Sciatic nerve (tissue), 2 donors: ENCODE measurements at places on chromosomes 13 and 19. TPM values are rescaled to one million over a fixed set of nuclear protein-coding genes. Genes with fewer than 3 reads are reported as not detected.

- DNase-seq = no peak
Measured at GRCh38 chr13:101401196-101401595, 15.1 kb downstream of the NALCN start.

GRCh38 chr19:29662278-29662603 lies 3.0 kb upstream of the PLEKHF1 start:
- DNase-seq = no peak

- DNase-seq = no peak
Measured at GRCh38 chr13:34521171-34521570, 420.9 kb upstream of the NBEA start.

Gene ALKBH6
- 22.8 TPM for total RNA-seq

DNA sequence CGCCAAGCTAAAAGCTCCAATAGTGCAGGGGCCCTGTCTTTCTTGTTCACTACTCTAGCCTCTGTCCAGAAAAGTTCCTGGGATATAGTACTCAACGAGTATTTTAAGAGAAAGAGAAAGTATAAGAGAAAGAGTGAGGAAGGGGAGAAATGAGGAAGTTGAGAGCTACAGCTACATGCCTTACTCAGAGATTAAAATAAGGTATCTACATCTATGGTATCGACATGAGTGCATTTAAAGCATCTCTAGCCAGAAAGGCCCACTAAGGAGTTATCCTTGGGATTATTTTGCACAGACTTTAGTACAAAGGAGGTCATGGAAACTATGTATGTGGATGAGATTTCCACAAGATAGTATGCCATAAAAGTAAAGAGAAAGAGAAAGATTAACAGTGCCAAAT lies 28.5 kb downstream of the MYCBP2 start:
- no peak for DNase-seq

Gene PSG6
- not detected for total RNA-seq

DNA sequence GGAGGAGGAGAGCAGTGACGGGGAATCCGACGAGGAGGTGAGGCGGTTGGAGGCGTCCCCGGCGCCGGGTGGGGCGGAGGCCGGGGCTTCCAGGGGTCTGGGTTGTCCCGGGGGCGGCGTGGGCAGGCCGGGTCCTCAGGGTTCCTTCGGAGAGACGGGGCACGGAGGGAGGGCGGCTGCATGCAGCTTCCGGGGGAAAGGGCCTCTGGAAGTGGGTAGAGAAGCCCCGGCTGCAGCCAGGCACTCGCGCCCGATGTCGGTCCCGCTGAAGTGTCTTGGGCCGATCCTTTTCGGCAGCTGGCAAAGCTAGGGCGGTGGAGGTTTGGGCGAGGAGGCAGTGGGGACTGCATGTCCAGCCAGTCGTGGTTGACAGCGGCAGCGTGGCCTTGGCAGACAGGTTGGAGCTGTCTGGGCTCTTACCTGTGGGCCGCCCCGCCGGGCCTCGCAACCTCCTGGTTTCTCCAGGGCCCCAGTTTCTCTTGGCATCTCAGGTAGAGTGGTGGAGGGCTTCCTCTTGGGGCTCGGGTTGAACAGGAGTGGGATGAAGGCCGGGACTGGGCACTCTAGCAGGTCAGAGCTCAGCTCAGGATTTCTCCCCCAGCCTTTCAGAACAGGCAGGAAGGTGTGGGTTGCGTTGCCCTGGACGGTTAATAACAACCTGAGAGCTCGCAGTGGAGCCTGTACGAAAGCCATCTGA lies 690 bp downstream of the KMT2B start:
- peak; percentile 76 for DNase-seq

Gene SULT2A1
- total RNA-seq = not detected

Gene MAB21L1
- total RNA-seq = 1.5 TPM

Gene ZNF613
- total RNA-seq = 6.0 TPM

DNA sequence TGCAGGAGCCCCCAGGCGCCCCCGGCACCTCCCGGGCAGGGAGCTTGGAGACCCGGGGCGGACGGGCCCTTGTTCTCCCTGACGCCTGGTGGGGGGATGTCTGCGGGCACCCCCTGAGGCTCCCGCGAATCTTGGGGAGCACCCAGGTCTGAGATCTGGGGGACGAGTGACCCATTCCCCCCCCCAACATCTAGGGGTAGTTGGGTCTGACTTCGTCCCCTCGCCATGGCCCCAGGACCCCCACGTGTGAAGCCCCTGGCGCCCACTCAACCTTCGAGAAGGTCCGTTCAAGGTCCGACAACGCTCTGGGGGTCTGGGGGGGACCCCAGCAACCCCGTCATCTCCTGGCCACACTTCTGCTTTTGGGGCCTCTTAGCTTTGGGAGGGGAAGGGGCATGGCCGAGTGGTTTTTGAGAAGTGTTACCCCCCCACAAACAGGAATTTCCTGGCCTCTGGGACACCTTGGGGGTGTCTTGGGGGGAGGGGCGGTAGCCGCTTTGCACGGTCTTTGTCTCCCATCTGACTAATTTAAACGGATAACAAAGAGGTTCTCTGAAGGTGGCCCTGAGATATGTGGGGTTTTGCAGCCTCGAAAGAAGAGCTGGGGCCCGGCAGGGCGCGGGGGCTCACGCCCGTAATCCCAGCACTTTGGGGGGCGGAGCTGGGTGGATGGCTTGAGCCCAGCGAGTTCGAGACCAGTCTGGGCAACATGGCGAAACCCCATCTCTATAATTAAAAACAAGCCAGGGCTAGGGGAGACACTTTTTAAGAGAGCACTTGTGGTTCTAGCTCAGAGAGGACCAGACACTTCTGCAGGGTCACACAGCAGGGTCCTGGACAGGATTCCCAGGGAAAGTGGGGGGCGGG lies 608 bp downstream of the CNN2 start:
- DNase-seq = no peak

Gene PDX1
- not detected for total RNA-seq

- no peak for DNase-seq
Measured at GRCh38 chr13:23695711-23696464, 125.7 kb downstream of the TNFRSF19 start.

DNA sequence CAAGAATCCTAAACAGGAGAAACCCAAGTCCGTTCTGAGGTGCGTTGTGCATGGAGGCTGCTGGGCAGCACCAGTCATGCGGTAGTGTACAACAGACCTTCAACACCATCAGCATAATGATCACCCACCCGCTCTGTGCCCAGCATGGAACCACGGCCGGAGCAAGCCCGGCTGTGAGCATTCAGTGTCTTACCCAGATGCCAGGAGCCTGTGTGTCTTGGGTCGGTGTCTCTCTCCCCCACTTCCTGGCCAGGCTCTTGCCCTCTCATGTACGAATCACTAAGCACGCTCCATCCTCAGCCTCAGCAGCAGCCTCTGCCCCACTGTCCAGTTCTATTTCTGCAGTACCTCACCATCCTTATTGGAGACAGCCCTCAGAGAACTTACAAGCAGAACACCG lies 231.6 kb upstream of the IRS2 start:
- DNase-seq = no peak

Gene TNNT1
- total RNA-seq = 1.4 TPM

DNA sequence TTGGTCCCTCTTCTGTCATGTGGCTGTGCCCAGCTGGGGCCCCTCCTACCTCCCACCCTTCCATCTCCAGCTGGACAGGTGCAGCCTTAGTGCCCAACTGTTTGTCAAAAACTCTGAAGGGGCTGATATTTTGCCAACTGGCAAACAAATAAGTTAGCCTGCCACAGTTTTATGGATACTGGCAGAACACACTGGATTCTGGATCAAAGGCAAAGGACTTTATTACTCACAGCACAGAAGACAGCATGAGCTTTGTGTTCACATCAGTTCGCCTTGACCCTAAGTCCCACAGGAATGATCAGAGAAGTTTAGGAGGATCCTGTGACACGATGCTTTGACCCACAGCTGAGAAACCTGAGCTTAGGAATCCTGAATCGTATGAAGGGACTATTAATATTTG lies 16.4 kb downstream of the KLK2 start:
- DNase-seq = no peak

DNA sequence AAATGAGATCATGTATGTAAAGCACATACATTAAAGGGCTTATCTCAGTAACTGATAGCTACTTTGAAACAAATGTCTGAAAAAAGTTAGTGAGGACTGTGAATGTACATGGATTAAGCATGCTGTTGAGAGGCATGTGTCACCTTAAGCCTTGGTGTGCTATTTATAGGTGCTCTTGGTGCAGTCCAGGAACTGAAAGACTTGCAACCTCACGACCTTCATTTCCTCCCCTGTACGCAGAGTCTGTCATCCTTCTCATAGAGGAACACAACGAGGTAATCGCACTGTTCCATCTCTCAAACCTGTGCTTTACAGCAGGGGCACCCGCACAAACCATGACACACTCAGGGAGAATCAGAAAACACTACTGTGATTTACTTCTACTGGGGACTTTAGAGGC lies 65.6 kb downstream of the UFM1 start:
- no peak for DNase-seq

Gene EFNA2
- not detected for total RNA-seq

DNA sequence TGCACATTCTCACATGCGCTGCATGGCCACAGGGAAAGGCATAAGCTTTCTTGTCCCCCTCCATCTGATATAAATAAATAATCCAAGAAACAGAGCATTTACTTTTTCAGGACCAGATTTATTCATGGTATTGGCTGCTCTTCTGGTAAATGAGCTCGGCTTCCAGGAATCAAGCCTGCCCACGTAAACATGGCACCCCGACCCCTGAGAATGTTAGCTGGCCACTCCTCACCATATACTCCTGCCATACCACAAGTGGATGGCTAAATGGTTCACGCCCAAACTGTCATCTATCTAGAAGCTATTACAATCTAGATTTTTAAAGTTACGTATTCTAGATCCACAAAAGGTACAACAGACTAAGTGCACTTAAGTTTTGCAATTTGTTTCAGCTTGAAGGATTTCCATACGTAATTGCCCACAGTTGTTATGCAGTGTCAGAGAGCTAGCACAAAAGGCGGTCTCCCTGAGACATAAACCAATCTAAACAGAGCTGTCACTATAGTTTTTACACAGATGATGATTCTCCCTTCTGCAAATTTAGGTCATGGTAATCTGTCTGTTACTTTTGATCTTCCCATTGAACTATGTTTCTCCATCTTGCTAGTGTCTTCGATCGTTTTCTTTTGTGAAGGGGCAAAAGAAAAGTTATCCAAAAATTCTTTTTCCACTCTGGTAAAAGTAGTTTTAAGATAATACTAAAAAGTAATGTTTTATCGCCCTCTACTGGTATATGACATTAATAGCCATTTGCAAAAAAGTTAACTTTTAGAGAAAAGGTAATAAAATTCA lies 16.2 kb upstream of the FOXO1 start:
- DNase-seq = no peak

Gene TNFRSF19
- 25.9 TPM for total RNA-seq

DNA sequence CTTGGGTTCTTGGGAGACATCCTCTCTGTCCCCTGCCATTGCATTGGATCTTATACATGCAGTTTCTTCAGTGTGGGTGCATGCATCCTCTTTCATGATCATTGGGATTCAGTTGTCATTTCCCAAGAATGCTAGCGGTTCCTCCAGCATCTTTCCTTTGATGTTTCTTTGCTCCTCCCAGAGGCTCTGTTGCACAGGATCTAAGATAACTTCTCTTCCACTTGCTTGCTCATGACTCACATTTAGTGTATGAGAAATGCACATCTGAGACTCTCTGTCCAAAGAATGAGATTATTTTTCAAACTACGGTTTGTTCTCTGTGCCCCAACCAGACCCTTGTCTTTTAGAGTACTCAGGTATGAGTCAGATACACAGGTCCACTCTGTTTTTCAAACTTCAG lies 197.1 kb downstream of the NDFIP2 start:
- DNase-seq = no peak

Gene GNG7
- 11.5 TPM for total RNA-seq

GRCh38 chr19:12984143-12984627 lies 11.1 kb upstream of the NFIX start:
- DNase-seq = no peak

DNA sequence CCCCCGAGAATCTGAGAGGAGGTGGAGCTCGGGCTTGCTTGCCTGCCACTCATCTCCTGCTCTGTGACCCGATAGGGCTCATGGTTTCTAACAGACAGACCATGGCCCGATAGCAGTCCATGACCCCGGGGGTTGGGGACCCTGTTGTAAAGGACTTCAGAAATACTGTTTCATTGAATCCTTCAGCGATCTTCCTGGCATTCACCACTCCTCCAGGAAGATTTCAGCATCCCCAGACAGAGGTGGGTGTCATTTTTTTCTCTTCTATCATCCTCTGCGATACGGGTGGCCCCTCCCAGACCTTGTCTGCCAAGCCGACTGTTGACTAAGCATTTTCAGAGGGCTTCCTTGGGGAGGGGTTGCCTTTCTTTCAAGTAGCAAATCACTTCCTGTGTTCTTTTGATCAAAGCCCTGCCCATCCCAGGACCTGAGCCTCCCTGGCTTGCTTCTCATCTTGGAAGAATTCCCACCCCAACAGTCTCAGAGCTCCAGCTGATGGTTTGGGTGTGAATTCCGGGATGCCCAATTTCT lies 1.7 kb downstream of the MYO1F start:
- no peak for DNase-seq

- DNase-seq = peak; percentile 82
Measured at GRCh38 chr13:113862931-113863523, 849 bp downstream of the GAS6 start.

Gene PSG1
- total RNA-seq = not detected

DNA sequence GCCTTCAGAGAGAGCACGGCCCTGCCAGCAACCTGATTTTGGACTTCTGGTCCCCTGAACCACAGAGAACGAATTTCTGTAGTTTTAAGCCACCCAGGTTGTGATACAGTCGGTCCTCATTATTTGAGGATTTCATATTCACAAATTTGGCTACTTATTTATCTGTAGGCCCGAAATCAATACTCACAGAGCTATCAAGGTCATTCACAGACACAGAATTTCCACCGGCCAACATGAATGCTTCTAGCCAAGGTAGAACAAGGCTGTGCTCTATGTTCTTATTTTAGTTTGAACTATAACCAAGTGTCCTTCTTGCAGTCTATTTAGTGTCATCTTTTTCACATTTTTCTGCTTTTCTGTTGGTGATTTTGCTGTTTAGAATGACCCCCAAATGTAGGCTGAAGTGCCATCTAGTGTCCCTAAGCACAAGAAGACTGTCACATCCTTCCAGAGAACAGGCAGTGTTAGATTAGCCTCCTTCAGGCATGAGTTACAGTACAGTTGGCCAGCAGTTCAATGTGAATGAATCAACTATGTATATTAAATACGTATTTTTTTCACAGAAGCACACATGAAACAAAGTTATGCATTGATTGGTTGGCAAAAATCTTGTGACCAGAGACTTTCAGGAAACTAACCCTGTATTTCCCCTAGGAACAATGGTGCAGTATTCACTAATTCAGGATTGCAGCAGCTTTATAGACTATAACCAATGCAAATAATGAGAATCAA lies 63.5 kb downstream of the C13orf42 start:
- DNase-seq = no peak

Gene ZNF208
- total RNA-seq = 11.7 TPM

- peak; percentile 82 for DNase-seq
Measured at GRCh38 chr19:40605216-40605971, 4.2 kb downstream of the LTBP4 start.

GRCh38 chr13:26585136-26585535 lies 27.7 kb downstream of the WASF3 start:
- DNase-seq = no peak

DNA sequence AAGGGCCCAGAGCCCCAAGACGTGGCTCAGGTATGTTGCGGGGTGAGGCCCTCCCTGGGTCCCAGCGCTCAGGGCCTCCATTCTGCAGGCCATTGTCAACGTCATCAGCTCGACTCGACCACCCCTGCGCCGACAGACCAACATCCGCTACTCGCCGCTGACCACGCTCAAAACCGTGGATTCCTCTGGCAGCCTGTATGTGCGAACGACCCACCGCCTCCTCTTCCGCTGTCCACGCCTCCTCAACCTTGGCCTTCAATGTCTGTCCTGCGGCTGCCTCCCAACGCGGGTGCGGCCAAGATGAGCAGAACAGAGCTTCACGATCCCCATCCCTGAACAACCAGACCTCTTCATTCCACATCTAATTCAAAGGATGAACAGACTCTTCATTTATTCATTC lies 8.2 kb downstream of the RDH8 start:
- no peak for DNase-seq
